ENCODE measurements at places on chromosomes 7 and 10. TPM values are rescaled to one million over a fixed set of nuclear protein-coding genes. Genes with fewer than 3 reads are reported as not detected.

The PIK3AP1 gene
- 6.9 TPM for total RNA-seq

The SCART1 gene
- total RNA-seq = 0.51 TPM

The C10orf71 gene
- 108 TPM for total RNA-seq

The NPC1L1 gene
- total RNA-seq = 0.13 TPM

The AEBP1 gene
- total RNA-seq = 12.4 TPM

DNA sequence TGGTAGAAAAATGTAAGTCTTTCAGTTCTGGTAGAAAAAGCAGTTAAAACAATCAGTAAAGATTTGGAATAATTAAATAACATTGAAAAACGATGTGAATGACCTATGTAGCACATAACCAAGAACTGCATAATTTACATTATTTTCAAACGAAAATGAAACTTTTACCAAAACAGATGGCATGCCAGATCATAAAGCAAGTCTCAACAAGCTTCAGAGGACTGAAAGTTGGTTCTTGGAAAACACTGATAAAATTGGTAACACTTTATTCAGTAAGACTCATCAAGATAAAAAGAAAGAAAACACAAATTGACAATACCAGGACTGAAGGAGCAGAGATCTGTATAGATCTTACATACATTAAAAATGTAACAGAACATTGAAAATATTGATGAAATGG is 92.8 kb downstream of the VIPR2 start:
- DNase-seq = no peak

The TBX20 gene
- total RNA-seq = 124 TPM

DNA sequence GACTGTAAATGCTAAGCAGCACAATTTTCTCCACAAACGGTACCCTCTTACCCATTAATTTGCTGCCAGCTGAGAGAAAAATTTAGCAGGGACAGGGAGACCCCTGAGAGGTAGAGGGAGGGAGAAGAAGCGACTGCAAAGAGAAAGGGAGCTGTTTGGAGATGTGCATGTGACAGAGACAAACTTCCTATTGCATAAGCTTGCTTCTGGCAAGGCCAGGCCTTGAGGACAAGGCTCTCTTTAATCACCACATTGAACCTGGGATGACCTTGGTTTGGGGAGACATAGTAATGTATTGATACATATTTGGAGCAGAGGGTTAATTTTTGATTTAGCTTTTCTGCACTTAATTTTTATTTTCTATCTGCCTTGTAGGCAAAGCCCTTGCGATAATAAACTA is 31.1 kb upstream of the HIBADH start:
- DNase-seq = no peak

DNA sequence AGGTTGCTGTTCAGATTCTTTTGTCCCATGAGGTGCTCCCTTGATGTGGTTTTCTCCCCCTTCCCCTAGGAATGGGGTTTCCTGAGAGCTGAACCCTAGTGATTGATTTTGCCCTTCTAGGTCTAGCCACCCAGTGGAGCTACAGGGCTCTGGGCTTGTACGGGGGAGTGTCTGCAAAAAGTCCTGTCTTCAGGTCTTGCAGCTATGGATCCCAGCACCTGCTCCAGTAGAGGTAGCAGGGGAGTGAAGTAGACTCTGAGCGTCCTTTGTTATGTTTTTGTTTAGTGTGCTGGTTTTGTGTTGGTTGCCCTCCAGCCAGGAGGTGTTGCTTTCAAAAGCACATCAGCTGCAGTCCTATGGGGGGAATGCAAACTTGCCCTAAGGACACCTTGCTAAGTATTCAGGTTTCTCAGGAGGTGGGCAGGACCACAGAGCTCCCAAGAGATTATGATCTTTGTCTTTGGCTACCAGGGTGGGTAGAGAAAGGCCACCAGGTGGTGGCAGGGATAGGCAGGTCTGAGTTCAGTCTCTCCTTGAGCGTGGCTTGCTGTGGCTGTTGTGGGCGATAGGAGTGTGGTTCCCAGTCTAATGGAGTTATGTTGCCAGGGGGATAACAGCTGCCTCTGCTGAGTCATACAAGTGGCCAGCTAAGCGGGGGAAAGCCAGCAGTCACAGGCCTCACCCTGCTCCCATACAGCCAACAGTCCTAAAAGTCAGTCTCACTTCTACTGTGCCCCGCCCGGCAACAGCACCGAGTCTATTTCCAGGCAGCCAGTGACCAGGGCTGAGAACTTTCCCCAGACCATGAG is 92.4 kb upstream of the JCAD start:
- DNase-seq = peak; percentile 55

The PLAU gene
- 7.5 TPM for total RNA-seq

GRCh38 chr10:97019213-97019844 is 166.4 kb downstream of the SLIT1 start:
- no peak for DNase-seq

DNA sequence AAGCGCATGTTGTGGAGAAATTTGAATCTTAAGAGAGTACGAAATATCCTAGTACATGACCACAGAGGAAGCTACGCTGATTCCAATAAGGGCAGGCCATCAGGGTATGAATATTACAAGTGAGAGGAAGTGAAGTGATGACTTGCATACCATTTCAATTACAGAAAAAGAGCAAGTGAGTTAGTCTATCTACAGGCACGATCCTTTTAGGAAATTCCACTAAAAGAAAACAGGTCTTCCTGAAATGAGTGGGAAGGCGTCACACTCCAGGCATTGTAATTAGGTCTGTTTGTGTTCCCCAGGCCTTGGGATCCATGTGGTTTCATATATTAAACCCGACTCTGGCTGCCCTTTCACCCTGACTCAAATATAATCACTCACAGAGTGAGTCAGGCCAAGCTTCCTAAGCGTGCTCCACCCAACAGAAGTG is 152.5 kb downstream of the SEMA3A start:
- no peak for DNase-seq

- DNase-seq = no peak
Observed at GRCh38 chr7:74042746-74043522, 15.0 kb downstream of the ELN start.

DNA sequence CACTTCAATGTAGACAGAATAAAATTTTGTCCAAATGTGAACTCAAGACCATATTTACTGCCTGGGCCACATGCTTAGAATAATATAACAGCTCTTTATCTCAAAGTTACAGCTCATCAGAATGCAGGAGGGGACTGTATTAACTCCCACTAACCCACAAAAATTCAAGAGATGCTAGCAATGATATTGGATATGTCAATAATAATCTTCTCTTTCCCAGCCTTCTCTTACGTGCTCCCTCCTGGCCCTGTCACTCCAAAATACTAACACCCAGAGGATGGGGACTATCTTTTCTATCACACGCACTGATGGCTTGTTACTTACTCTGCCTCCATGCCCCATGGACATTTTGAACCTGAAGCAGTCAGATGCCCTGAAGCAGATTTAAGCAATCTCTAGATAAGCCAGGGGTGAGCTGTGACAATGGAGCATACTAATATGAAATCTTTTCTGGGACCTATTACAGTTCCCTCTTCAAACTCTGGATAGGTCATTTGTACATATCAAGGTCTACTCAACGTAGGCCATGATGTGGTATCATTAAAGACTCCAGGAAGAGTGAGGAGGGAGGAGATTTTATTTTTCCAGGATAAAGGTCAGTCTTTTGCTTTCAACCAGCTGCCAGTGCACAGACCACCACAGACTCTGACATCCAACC is 803.0 kb downstream of the GRM8 start:
- DNase-seq = no peak

DNA sequence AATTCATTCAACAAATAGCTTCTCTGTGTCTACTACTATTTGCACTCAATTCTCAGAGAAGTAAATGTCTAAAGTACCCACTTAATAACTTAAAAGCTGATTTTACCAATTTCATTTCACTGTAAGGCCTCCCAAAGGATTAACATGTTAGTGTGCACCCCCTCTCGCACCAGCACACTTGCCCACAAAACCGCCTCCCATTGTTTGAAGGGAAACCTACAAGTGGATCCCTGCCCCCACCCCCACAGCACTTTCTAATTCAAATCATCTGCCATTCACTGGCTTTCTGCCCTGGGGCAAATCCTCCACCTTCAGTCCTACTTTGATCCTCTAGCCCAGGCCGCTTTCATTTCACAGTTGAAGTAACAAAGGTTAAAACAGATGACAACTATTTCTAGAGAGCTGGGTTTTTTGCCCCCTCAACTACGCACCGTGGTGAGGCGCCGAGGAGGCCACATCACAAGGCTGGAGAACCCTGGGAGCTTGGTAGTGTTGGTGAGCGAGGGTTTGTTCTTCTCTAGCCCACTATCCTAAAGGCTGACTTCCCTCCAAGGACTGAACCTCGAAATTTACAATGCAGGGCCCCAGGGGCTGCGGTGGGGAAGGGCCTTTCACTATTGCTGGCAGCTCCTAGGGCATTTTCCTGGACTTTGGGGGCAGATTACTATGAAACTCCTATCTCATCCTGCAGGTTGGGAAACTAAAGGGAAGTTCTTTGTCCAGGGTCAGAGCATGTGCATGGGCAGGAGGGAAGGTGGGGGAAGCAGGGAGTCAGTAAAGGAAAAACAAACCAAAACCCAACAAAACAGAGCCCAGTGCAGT is 517.4 kb upstream of the ZMIZ1 start:
- no peak for DNase-seq

DNA sequence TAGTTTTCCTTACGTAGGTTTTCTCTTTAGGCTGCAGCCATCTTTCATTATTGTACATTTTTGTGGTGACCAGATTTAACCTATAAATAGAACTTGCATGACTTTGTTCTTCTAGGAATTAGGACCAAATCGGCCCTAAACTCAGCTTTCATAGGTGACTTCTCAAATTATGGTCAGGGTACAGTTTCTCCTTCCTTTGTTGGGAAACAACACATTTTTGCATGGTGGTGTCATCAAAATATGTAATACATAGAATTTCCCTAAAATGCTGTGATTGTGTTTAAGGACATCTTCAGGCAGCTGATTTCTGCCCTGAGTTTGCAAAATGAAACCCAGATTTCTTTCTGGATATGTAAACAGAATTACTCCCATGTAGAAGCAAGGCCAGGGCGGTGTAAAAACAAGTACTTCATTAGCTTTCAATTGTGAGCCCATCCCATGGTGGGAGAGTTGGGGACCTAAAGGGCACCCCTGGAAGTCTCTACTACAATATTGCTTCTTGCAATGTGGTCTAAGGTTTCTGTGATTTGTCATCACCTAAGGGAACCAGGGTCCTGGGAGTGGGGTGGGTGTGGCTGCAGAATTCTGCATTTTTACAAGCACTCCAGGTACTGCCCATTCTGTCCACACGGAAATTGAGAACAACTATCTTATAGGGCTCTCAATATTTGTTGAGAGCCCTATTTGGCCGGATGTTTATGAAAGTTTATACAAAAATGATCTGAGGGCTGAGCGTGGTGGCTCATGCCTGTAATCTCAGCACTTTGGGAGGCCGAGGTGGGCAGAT is 121.0 kb upstream of the FAM171A1 start:
- DNase-seq = no peak

- DNase-seq = no peak
Observed at GRCh38 chr7:138089080-138089901, 13.0 kb downstream of the AKR1D1 start.

DNA sequence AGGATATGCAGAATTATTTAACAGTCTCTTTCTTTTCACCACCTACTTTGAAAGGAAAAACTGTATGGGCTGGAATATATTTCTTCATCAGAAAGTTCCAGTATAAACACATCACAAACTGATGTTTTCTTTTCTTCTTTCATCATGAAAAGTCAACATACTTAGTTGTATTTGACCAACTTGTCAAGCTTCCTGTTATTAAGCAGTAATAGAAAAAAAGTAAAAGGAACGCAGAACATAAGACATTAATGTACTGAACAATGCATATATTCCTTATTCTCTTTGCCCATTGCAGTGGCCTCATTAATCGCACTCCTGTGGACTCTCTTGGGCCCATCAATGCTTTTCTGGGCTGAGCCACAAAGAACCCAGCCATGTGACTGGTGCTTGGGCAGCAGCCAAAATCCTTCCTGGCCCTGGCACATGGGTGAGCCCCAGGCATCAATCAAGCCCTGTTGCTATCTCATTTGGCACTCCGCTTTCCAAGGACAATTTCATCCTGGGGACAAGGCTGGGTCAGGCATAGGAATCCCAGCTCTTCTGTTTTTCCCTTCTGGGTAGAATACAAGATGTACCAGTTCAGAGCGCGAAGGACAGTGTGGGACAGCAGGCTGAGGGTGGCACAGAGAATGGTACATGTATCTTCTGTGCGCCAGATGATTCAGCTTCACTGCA is 42.3 kb downstream of the RHOBTB1 start:
- DNase-seq = peak; percentile 84

DNA sequence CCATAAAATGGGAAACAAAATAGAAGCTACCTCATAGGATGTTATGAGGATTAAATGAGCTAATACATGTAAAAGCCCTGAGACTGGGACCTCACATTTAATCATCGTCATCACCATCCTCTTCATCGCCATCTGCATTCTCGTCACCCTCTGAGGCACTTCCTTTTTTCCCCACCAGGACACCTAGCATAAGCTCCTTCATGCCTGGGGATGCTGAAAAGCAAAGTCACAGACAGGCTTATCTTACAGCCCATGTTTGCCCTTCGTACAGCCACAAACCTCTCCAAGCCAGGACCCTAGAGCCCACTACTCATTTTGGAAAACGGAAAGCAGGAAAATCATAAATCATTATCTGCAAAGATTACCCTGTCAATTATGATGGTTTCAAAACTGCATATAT is 249.6 kb downstream of the GPAM start:
- no peak for DNase-seq

DNA sequence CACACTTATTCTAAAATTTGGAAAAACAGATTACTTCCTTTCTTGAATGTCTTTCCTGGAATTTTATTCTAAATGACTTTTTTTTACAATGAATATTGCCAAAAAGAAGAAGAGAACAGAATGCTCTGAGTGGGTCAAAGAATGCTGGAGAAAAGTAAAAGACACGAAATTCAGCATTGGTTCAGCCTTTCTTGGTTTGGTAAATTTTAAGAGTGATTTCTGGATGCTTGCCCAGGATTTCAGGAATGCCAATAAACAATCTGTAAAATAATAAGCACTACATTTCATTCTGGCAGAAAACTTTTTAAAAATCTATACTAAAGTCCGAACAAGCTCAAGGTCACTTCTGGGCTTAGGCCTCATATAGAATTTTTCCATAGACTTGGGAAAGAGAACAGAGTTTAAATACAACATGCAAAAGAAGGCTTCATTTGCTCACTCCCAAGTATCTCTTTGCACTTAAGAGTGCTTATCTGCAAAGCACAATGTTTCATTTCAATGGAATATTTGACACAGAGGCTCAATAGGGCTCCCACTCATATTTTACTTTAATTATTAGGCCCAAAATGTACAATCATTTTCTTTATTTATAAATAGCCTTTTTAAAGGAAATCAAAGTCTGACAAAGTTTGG is 359.5 kb upstream of the ANKRD30A start:
- no peak for DNase-seq

The IDI2 gene
- 0.16 TPM for total RNA-seq

DNA sequence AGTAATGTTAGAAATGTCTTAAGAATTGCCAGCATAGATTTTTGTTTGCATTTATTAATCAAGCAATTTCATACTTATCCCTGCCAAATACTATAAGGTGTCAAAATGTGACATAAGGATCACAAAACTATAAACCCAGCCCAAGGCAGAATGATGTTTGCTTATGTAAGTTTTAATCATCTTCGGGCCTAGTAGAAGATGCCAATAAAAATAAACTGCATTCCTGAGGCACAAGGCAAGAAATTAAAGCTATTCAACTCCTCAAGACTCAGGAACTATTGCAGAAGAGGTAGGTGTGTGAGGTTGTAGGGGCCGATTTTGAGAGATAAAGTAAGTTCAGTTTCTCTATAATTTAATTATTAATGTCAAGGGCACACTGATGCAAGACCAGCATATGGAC is 189.4 kb upstream of the AHR start:
- no peak for DNase-seq

- DNase-seq = no peak
Observed at GRCh38 chr10:85235258-85235657, 906.9 kb downstream of the CCSER2 start.
